ENCODE measurements at places on chromosomes 5 and 9.
A peak's percentile ranks its signal among the peaks of the same experiment; 100 is the strongest.

GRCh38 chr5:127705120-127705892, 2.1 kb downstream of the CCDC192 start:
- no peak for DNase-seq

DNA sequence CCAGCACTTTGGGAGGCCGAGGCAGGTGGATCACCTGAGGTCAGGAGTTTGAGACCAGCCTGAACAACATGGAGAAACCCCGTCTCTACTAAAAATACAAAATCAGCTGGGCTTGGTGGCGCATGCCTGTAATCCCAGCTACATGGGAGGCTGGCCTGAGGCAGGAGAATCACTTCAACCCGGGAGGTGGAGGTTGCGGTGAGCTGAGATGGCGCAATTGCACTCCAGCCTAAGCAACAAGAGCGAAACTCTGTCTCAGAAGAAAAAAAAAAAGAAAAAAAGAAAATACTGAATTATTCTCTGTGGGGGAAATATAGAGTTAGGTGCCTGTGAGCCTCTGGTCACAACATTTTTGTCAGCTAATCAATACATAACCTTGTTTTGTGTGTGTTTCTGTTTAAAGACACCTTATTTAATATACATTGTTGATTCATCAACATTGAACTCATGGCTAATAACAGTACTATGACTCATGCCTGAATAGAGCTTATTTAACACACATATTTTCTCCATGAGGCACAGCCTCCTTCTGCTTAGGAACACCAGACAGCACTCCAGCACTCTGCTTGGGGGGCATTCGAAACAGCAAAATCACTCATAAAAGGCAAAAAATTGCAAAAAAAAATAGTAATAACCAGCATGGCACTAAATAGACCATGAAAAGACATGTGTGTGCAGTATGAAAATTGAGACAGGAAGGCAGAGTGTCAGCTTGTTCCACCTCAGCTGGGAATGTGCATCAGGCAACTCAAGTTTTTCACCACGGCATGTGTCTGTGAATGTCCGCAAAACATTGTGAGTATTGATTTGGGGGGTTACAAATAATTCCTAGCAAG, at the start of gene IL31RA:
Gene IL31RA (plus strand): TSS at position 519 of the 836 bp plus-strand sequence. CDS start 214 bp downstream, at position 733.
- no peak for DNase-seq

GRCh38 chr9:136860933-136861873, 4.9 kb downstream of the EDF1 start:
- no peak for DNase-seq

DNA sequence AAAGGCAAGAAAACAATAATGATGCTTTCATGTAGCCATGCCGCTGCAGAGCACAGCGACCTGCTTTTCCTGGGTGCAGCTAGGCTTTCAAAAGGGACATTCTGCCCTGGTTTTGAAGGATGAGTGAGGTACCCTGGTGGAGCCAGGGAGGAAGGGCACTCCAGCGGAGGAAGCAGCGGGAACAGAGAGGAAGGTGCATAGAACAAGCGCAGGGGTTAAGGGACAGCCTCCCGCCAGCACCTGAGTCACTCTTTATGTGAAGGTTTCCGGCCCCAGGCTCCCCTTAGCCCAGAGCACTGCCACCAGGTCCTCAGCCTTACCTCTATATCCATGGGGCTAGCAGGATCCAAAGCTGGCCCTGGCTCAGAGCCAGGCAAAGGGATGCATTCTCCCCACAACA, 221.1 kb downstream of the CDK5RAP2 start:
- no peak for DNase-seq

DNA sequence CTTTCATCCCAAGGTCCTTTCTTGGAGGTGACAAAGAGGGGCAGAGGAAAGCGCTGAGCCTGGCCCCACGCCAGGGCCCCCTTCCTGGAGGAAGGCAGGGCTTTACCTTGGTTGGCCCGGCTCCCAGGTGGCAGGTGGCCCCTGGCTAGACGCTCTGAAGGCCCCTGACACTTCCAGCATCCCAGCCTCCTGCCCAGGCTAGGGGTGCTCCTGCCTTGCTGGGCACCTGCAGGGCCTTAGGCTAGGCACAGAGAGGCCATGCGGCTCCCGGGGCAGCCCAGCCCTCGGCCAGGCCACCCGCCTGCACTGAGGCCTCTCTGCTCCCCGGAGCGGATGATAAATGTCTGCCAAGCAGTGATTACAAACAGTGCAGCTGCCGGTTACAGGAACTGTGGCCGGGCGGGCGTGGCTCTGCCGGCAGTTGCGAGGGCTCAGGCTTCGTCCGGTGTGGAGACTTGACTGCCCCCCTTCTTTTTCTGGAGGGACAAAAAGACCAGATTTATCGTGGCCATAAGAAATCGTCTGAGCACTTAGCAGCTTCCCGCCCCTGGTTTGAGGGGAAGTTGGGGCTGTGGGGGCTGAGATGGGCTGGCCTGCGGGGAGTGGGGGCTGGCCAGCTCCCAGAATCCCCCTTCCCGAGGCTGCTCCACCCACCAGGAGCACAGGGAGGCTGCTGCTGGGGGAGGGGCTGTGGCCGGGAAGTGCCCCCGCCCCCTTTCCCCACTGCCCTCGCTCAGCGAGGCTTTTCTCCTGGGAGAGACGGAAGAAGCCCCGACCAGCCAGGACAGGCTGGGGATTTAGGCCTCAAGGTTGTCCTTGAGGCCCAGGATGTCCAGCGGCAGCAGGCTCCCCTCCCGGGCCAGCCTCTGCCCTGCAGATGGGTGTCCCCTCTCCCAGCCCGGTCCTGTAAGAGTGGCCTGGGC, 31.6 kb upstream of the UBAC1 start:
- DNase-seq: peak; percentile 59

DNA sequence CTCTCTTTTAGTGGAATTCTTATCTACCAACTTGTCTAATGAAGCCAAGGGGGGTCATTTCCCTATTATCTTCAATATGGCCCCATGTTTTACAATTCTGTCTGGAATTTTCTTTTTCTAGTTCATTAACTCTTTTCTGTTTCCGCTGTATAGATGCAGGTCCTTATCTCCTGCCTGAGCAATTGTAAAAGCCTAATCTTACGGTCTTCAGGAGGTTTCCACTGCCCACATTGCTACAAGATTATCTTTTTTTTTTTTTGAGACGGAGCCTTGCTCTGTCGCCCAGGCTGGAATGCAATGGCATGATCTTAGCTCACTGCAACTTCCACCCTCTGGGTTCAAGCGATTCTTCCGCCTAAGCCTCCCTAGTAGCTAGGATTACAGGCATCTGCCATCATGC, 132.3 kb downstream of the UNC13B start:
- DNase-seq: no peak

GRCh38 chr5:149039506-149039905, 23.4 kb downstream of the SH3TC2 start:
- DNase-seq: no peak

- DNase-seq: no peak
Observed at GRCh38 chr9:124708074-124708473, 63.0 kb downstream of the NR6A1 start.

DNA sequence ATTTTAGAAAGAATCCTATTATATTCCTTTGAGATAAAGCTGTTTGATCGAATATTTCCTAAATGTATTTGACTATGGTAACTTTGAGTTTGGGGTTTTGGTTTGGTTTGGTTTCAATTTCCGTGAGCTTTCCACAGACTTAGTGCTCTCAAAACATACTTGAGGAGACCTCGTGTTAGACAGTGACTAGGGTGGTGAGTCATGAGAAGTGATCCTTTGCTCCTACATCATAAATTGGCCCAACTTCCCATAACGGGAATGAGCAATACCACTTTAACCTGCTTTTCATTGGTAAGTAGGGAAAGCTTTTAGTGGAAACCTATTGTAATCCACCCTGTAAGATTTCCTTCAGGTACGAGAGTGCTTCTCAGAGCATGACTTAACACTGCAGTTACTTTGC, 3.8 kb upstream of the RASEF start:
- no peak for DNase-seq

GRCh38 chr5:167585184-167585583, 706.3 kb upstream of the WWC1 start:
- DNase-seq: no peak

DNA sequence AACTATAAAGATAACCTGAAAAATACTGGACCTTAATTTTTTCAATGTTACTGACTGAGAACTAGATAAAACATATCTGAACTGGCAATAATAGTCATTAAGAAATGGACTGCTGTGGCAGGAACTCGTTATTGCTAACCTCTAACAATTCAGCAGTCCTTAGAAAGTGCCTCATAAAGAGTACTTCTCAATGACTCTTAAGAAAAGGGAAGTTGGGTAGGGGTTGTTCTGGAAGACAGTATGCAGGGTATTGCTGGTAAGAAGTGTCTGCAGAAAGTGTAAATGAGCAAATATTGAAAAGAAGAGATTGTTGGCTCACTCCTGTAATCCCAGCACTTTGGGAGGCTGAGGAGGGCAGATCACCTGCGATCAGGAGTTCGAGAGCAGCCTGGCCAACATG, 27.9 kb downstream of the FOXD1 start:
- DNase-seq: no peak

DNA sequence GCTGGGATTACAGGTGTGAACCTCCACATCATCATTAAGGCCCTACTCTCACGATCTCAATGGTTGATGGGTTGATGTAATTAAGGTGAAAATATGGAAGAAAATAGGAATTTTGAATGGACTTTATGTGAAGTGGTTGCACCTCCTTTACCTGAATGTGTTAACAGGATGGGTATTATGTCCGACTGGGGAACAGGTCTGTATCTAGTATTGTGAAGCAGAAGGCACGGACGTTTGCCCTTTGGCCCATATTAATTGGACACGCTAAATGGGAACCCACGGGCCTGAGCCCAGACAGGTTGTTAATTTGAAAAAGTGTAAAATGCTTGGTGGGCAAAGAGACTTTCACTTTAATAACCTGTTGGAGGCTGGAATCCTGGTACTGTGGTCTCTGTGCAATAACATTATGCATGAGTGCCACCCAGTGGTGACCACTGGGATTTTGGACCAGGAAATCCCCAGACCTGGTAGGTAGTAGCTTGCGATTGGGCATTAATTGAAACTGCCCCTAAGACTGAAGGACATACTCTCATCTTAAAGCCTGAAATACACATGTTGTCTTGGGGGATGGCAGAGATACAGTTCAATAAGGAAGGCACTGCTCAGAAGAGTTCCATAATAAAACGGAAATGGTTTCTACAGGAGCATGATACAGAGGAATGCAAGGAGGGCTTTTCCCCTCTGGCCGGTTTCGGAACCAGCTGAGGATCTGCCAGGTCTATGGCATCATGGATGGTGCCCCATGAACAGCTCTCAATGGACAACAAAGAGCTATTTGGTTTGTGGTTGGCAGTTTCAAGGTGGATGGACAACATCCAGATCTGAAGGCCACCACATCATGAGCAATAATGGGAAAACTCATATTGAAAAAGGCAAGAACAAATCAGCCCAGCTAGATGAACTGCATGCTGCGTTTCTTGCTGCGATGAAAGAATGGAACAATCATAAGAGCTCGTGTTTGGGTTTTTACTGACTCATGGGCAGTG, 26.2 kb upstream of the BICD2 start:
- DNase-seq: peak; percentile 68

Measured in progenitor cell of endocrine pancreas (in vitro differentiated cells).